ENCODE measurements at places on chromosomes 6 and 20.

GRCh38 chr6:53539561-53539960 lies 5.3 kb downstream of the GCLC start:
- no peak for DNase-seq

DNA sequence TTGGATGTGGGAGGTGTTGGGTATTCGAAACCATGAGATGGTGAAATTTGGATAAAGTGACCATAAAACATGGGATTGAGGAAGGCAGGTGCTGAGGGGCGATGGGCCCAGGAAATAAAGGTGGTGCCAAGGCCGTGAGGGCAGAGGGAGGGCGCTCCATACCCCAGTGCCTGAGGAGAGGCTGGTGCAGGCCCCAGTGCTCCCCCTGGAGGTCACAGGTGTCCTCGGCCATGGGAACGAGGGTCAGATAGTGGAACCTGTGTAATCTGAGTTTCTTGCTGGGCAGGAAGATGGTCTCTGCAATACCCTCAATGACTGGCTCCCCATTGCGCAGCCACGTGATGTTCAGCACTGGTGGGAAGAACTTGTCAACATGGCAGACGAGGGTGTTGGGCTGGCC lies 16.2 kb downstream of the HLA-DPB1 start:
- DNase-seq, result peak; percentile 21

DNA sequence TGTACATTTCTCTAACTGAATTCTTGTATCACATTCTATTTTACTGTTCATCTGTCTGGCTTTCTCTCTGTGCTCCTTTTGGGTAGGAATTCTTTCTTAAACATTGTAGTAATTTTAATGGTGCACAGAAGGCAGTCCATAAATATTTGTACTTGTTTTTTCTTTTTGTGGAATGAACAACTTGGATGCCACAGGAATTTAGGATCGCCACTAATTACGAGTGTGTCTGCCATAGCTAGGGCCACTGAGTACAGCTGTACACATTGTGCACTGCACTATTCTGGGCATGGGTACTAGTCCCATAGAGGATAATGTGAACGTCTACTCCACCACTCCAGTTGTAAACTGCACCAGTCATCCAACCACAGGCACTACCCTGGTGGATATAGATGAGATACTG lies 39.3 kb upstream of the TMEM200A start:
- DNase-seq, result no peak

DNA sequence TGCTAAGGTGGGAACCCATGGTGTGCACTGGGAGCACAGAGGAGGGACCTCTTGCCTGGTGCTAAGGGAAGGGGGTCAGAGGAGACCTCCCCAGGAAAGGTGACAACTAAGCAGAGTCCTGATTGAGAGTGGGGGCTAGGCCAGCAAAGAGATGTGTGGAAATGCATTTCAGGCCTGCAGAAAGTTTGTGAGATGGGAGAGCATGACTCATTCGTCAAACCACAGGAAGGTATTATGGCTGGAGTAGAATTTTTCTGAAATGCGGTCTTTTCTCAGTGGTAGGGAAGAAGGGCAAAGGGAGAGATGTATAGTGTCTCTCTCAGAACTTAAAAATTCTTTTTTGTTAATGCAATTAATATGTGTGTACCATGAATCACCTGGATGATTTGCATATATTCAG lies 23.6 kb upstream of the EDN1 start:
- DNase-seq, result no peak

DNA sequence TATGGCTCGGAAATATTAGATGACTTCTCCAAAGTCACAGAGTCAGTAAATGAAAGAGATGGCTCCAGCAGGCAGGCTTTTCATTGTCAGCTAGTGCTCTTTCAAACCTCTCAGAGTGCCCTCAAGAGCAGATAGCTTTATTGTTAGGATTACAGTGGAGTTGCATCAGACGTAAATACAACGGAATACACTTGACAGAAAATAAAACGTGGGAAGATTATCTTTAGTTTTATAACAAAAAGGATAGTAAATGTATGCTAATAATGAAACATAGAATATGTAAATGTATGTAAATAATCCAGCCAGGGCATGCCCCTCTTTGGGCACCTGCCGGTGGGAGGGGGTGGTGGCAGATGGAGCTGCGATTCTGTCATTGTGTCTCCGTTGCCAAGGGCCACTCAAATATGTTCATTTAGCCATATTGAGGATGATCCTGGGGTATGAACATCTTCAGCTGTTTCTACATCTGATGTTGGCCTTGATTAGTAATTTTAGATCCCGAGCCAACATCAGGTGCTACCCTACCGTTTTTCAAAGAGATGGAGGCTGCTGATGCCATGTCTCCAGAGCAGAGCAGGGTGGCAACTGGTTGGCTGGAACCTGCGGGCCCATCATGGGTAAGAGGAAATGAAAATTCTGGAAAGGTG lies 358.3 kb upstream of the SULF2 start:
- no peak for DNase-seq

DNA sequence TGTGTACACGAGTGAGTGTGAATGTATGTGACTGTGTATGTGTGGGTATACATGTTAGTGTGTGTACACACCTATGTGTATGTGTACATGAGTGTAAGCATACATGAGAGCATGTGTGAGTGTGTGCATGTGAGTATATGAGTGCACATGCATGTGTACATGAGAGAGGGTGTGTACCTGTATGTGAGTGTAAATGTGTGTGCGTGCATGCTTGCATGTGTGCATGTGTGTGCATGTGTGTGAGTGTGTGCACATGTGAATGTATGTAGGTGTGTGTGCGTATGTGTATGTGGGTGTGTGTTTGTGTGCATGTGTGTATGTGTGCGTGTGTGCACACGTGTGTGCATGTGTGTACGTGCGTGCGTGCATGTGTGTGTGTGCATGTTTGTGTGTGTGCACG lies 183.4 kb downstream of the BMP7 start:
- no peak for DNase-seq

- DNase-seq, result no peak
These were observed 335.5 kb downstream of the GJA1 start for GRCh38 chr6:121770943-121771342.

GRCh38 chr6:130019326-130020072 lies 1.1 kb downstream of the L3MBTL3 start:
- peak; percentile 8 for DNase-seq

DNA sequence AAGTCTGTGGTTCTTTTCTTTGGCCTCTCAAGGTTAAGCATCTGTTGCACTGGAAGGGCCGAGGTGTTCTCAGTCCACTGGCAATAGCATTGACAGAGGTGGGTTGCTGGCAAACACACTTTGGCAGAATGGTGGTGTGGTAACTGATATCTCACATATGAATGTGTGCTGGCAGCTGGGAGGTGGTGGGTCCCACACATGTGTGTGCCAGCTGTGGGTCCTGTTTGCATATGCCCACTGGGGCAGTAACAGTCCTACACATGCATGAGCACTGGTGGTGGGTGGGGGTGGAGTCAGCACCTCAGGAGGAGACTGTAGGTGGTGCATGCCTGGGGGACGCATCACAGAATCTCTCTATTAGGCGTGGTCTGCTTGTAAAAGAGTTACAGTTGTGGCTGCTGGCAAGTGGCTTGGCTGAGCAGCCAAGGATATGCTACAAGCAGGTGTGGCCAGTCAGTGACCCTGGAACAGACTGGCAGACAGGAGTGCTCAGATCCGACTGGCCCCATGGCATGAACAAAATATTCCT lies 934.3 kb downstream of the GRIK2 start:
- no peak for DNase-seq

- DNase-seq, result no peak
These were observed 17.7 kb downstream of the SRXN1 start for GRCh38 chr20:635028-635892.

- DNase-seq, result no peak
These were observed 111.9 kb downstream of the HIVEP2 start for GRCh38 chr6:142833054-142833453.

DNA sequence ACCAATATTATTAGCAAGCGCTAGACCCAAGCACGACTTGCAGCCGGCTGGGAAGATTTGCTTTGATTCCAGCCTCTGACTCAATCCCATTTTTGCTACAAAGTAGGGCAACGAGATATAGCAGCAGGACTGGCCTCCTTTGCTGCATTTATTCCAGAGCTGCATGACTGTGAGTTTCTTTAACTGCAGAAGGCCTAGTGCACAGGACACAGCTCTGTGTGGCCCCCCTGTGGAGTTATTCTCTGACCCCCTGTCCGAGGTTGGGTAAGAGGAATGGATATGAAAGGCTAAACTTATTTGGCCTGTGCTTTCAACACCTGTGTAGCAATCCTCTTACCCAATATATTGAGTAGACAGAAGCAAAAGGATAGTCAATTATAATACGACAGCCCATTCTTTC lies 133.3 kb upstream of the SPTLC3 start:
- DNase-seq, result no peak

GRCh38 chr20:24936526-24937407 lies 12.3 kb upstream of the CST7 start:
- DNase-seq, result no peak

DNA sequence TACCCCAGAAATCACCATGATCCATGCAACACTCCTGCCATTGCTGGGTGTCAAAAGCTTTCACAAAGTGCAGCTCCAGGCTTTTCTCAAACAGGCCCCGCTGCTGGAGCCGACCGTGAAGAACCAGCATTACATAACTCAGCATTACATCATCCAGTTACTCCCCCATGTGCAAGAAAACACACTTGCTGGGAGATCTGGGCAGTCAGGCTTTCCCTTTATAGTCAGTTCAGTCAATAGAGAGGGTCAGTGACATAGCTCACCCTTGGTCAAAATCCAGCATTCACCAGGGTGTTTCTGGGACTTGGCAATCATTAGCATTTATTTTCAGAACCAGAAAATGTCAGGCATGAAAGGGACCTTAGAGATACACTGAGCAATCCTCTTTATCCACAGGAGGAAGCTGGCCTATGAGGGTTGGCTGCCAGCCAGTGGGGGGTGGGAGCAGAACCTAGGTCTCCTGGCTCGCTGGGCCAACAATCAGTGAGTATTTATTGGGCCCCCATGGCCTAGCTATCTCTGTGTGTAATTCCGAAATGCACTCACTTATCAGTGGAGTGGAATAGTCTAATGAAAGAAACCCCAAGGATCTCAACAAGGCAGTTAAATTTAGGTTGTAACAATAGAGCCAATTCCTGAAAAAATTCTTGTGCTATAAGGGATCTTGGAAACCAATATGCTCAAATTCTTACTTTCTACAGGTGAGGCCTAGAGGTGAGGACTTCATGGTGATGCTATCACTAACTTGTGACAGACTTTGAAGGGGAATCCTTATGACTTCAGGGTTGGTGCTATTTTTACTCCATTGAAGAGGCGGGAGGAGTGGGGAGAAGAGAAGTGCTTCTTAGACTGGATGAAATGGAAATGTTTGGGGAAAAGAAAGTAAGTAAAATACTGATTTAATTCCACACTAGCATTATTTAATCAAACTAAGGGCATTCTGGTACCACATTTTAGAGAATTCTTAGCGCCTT lies 54.6 kb downstream of the LYRM4 start:
- DNase-seq, result no peak

DNA sequence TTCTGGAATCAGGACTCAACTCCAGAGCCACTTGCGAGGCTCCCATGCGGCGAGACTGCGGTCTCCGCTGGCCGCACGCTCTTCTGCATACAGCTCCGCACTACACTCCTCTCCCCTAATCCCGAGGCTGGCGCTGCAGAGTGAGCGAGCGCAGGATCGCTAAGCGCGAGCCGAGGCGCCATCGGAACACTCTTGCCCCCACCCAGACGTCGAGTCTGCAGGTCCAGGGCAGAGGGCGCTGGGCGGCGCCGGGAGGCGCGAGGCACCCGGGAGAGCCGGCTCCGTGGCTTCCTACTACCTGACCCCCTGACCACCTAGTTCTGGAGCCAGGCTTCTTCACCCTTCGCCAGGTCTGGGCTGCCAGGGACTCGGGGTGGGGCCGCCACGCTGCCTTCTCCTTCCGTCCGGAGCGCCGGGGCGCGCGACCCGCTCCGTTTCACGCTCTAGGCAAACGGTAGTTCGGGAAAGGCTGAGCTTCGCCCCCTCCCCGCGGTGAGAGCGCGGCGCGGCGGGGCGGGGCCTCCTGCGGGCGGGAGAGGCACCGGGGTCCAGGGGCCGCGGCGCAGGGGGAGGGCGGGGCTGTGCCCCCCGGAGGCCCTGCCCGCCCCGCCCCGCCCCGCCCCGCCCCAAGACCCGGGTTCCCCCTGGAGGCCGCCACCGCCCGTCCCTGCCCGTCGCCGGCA lies 5.4 kb upstream of the TUBB2A start:
- peak; percentile 52 for DNase-seq

Data from activated T-helper 1 cell treated with anti-CD3 and anti-CD28 coated beads, Interleukin-2, amount 50 U/mL, for 16 hours (primary cell).